ENCODE measurements at places on chromosomes 11 and 22.

GRCh38 chr11:128694618-128695481 lies 978 bp downstream of the FLI1 start:
- DNase-seq, result peak; percentile 65

DNA sequence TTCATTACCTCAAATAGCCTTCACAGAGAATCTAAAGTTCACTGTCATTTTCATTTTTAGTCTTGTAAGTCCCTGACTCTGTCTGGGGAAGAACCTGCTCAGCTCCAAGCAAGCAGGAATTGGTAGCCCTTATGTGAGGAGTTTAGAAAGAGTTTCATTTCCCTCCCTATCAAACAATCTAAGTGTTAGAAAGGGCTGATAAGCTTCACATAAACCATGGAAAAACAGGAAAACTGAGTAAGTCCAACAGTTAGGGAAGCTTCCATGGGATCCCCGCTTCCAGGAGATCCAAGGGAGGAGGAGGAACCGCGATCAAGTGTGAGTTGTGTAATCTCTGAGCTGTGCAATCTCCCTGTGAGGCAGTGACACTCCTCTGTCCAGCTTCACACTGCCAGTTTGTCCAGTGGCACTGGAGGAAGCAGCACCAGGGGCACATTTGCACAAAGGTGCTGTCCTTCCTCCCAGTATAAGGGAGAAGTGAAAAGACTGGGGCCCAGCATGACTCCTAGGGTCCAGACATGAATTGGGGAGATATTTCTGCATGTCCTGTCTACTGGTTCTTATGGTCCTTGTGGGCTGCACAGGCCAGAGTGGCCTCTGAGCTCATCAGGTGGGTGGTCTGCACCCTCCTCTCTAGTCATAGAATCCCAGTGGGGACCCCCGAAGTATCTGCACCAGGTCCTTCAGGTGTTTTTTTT lies 4.3 kb downstream of the PRAME start:
- peak; percentile 16 for DNase-seq

DNA sequence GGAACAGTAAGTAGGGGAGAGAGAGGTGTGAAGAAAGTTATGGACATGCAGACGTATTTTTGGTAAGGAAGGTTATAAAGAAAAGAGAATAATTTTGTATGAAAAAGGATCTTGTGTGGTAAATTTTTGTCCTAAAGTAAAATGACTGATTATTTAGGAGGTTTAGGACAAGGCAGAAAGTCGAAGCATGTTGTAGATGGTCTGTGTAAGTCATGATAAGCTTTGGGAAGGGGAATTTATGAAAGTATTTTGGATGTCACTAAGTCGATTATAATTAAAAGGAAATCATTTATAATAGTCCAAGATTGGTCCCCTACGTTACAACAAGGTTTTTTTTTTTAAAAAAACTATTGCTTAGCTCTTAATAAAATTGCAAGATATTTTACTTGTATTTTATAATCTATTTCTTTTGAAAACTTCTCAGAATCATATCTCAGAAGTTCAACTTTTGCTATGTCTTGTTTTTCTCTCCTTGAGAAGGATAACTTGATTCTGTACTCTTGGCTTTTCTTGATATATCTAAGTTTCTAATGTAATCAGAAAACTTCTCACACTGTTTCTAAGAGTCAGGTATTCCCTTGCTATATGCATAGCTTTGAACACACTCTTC lies 10.9 kb upstream of the CABP2 start:
- peak; percentile 28 for DNase-seq

GRCh38 chr11:118090545-118091162 lies 3.9 kb upstream of the SMIM35 start:
- DNase-seq, result no peak

DNA sequence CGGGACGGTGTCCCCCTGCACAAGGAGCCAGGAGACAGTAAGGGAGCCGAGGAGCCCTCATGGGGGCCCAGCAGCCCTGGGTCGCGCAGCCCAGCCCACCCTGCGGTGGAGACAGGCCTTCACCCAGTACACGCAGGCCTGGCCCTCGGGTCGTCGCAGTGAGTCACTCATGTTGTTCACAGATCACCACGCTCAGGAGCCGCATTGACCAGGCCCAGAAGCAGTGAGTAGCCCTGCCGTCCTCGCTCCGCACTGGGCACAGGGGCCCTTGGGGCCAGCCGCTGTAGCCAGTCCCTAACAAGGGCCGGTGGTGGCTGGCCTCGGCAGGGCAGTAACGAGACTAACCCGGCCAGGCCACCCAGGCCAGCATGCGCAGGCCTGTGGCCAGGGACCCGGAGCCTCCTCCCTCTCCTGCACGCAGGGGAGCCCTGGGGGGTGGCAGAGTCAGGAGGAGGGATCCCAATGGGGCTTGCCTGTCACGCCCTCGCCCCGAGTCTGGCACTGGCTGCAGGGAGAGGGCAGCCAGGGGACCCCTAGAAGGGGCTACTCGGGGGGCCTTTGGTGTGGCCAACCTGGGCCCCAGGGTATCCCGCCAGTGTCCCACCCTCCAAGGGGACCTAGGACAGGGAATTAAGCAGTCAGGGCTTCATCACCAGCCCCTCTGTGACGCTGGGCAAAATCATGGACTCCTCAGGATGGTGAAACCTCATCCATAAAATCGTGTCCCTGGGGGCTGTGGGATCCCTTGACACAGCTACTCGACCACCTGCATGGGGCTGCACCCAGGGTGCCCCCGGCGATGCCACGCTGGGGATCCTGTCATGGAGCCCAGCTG lies 10.1 kb upstream of the MRPL23 start:
- no peak for DNase-seq

Measured in NB4 (cell line).